ENCODE measurements at places on chromosomes 3 and 15.

- DNase-seq = no peak
Observed at GRCh38 chr15:58555162-58556027, 123.6 kb downstream of the LIPC start.

- no peak for DNase-seq
Observed at GRCh38 chr3:104879919-104880318, 486.8 kb upstream of the ALCAM start.

- no peak for DNase-seq
Observed at GRCh38 chr15:39131609-39132008, 449.3 kb upstream of the THBS1 start.

DNA sequence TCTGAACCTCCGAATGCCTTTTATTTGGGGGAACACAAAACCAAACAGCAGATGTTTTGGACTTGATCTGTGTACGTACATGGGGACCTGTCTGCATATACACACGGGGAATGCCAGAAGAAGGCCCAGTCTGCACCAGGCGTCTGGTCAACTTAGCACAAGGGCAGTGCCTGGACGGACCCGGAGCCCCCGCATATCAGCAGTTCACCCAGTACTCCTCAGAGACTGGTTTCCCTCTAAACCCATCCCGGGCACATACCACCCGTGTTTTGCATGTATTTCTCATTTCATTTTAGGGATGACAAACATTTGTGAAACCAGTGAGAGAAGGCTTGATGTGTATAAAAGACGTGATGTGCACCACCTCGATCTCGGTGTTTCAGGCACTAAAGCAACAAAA, 49.7 kb downstream of the KLHL25 start:
- no peak for DNase-seq

GRCh38 chr3:164208821-164209220, 869.5 kb downstream of the SI start:
- DNase-seq = no peak

- no peak for DNase-seq
Observed at GRCh38 chr3:71067977-71068654, 515.4 kb downstream of the FOXP1 start.

DNA sequence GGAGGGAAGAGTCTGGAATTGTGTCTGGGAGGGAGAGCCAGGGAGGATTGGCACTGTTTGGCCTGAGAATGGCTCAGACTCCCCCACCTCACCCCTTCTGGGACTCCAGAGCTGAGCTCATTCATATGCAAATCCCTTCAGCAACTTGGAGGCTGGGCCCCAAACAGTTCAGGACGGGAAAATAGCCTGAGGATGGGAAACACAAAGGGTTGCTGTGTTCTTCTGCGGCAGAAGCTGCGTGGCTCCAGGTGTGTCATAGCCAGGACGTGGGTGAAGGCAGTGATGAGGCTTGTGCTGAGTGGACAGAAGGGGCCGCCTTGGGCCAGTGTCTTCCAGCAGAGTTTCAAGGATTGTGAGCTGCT, 16.6 kb downstream of the MASP1 start:
- DNase-seq = no peak

DNA sequence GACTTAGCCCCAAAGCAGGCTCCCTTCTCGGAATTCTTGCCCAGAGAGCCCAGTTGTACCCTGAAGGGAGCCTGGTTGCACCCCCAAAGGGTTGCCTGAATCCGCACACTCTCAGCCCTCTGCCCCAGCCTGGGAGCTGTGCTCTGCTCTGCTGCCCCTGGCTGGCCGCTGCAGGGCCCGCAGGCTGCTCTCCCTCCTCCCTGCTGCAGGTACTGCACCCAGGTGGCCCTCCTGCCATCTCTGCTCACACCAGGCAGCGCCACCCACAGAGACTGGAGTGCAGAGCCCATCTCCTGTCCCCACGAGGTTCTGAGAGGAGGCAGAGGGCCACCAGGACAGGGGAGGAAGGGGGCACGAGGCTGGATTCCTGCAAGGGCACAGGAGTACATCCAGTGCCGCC, 134.2 kb upstream of the NSMCE3 start:
- DNase-seq = no peak

Data from activated CD4-positive, alpha-beta T cell treated with anti-CD3 and anti-CD28 coated beads, Interleukin-2, amount 50 U/mL, for 4 hours (primary cell).